Glutamatergic neuron (in vitro differentiated cells): ENCODE measurements at places on chromosomes 3 and 15. TPM values are rescaled to one million over a fixed set of nuclear protein-coding genes. Genes with fewer than 3 reads are reported as not detected.

DNA sequence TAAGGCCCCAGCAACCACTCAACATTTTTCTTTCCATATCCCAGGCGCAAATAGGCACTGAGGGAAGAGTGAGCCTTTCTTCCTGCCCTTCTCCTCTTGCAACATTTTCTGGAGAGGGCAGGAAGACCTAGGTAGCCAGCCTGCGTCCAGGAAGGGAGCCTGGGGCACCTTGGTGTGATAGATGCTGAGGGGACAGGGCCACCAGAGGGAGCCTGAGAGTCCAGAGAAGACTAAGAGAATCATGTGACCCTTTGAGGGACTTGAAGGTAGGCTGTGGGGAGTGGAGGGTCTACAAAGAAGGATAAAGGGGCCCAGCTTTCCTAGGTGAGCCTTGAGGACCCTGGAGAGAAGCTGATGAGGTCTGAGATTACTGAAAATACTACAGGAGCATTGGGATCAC lies 346.6 kb downstream of the CNTN6 start:
- peak; percentile 34 for DNase-seq

DNA sequence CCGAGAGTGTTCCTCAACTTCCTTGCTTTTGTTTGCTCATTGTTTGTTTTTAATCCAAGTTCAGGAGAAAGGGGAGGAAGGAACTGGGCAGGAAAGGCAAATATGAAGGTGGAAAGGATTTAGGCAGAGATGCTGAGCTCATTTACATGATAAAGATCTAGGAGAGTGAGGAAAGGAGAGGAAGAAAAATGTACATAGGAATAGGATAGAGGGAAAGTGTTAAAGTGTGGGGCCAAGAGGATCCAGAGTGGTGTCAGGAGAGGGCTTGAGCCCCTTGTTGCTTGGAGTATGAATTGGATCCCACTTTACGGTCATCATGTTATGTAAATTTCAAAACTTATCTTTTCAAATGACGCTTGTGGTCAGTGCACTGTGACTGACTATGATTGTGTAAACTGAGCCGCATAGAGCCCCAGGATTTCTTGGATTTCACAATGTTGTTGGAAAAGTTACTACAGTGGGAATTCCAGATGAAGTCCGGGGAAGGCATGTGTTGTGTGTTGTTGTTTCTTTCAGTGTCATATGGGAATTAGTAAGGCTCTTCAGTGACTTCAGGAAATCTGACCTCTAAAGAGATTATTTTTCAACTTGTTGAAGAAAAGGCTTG lies 15.0 kb upstream of the PLD1 start:
- no peak for DNase-seq

The ITGA11 gene
- 0.22 TPM for total RNA-seq

DNA sequence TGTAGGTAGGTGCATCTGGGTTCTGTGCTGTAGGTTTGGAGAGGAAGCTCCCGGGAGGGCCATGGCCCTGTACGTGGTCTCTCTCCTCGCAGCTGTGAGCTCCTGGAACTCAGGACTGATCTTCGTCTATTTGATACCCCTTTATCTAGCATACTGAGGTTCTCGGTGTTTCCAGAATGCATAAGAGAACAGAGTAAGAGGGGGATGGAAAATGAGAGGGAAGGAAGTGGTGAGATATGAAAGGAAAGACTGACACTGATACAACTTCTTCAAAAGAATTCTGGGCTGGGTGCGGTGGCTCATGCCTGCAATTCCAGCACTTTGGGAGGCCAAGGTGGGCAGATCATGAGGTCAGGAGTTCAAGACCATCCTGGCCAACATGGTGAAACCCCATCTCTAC lies 90.7 kb downstream of the CHRD start:
- no peak for DNase-seq

DNA sequence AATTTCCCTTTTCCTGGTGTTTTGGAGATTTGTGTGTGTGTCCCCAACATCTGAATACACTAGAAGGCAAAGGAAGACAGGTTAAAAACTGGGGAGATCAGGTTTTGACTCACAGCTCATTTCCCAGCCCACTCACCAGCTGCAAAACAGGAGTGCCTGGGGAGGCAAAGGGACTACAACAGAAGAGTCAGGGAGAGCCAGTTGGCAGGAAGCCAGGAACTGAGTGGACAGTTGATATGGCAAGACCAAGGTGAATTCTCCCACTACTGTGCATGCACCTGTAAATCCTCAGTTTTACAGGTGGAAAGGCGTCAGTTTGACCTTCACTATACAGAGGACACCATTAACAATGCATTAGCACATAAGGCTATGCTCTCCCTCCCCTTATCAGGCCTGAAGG lies 901.5 kb upstream of the SEMA6D start:
- DNase-seq, result no peak

DNA sequence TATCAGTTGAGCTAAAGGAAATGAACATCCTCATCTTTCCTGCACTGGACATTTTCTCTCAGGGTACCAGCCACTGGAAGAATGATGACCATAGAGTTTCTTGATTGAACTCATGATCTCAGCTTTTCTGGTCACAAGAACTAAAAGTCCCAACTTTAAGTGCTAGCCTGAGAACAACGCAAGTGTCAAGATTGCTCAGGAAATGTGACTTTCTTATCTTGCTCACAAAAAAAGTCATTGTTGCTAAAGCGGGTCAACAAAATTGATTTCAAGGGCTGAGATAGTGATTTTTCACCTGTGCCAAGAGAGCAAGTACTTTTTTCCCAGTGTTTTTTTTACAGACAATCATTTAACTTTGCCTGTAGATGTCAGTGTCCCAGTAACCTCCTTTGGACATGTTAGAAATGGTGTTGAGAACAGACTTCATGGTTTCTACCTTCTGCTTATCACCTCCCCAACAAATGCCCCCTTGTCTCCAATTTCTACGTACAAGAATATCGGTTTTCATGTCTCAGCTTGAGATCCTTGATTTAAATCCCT lies 125.9 kb downstream of the SEMA6D start:
- DNase-seq, result no peak

DNA sequence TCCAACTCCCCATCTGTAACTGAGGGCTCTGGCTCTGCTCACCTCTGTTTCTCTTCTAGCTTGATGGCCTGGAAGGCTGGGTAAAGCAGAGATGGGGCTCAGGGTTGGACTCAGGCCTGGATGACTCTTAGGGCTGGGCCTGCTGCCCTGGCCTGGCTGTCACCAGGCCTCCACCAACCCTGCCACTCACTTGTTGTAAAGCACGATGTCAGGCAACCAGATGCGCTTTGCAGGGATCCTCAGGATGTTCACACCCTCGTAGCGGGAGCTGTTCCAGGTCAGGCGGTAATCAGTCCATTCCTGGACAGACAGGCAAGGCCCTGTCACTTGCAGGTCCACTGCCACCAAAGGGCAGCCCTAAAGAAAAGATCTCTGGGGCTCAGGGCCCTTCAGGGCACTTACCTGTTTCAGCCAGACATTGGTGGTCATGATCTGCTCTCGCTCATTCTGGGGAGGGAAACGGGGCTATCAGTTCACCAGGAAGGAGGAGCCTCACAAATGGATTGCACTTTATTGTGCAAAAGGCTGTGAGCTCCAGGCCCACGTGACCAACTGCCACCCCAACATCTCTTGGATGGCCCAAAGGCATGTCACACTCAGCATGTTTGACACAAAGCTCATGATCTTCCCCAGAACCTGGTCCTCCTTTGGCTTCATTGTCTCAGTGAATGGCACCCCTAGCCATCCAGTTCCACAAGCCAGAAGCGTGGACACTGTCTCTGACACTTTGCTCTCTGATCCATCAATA lies 9.9 kb downstream of the CHRNB4 start:
- no peak for DNase-seq

The GPR27 gene
- total RNA-seq, result 4.7 TPM

The PLAAT1 gene
- 21.2 TPM for total RNA-seq

DNA sequence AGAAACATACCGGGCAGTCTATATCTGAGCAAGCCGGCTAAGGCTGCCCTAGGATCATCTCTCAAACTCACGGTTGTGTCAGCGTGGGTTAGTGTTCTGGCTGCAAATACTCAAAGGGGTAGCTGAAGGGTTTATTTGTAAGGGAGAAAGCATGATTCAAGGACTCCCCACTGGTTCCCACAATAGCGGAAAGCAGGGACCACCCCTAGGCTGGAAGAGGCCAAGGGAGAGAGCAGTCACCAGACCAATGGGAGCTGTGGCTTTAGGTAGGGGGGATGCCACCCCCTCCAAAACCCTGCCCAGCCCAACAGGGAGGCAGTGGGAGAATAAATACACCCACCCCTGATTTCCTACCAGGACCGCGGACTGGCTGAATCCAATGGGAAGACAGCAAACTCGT lies 7.3 kb upstream of the LMCD1 start:
- DNase-seq, result no peak

The FGF12 gene
- 33.1 TPM for total RNA-seq

The CCDC54 gene
- total RNA-seq, result not detected

The GABRB3 gene
- total RNA-seq, result 287 TPM

DNA sequence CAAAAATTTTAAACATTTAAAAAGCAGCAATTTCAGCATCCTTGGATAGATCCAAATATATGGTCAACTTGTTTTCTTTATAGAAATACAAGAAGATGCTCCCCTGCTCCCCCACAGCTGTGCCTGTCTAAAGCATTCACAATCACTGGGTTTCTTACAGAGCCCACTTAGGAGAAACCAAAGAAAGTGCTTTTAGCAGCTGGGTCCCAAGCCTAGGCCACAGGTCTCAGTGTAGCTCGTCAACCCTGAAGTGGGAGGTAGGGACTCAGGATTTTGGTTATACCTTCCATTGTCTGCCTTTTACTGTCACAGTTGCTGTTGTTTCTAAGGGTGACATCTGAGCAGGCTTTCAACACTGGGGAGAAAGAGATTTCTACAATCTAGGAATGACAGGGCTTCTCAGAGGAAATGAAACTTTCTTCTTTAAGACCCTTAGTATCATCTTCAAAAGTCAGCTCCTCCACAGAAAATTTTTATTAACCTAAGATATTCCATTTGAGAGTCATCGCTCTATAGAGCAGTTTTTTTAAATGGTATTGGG lies 199.3 kb upstream of the CMC1 start:
- DNase-seq, result no peak

The CIP2A gene
- total RNA-seq, result 8.2 TPM

- DNase-seq, result no peak
Measured at GRCh38 chr3:39362812-39363211, 20.4 kb upstream of the SLC25A38 start.

The PPARG gene
- 0.37 TPM for total RNA-seq

The UROC1 gene
- not detected for total RNA-seq

The CD200R1 gene
- not detected for total RNA-seq

- peak; percentile 24 for DNase-seq
Measured at GRCh38 chr15:84982301-84982920, 755 bp downstream of the PDE8A start.

DNA sequence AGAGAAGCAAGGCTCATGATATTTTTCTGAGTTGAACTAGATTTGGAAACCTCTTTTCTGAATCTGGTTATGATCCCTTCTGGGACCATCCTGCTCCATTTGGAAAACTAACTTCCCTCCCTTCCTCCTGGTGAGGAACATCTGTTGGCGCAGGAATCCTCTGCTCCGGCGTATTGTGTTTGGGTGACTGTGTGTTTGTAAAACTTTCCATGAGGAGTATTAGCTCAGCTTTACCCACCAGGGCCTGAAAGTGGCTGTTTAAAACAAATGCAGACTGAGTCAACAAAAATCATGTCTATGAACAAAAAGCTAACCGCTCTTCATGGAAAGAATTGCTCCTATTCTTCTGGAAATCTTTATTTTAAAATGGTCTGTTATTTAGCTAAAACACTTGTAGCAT lies 17.7 kb downstream of the STARD9 start:
- DNase-seq, result no peak

The ANKUB1 gene
- total RNA-seq, result not detected

- no peak for DNase-seq
Measured at GRCh38 chr3:189458528-189458927, 172.7 kb upstream of the TP63 start.

- no peak for DNase-seq
Measured at GRCh38 chr3:32568953-32569352, 1.7 kb downstream of the DYNC1LI1 start.

- no peak for DNase-seq
Measured at GRCh38 chr15:67150023-67150860, 84.8 kb downstream of the SMAD3 start.

- no peak for DNase-seq
Measured at GRCh38 chr15:81723701-81724100, 322.1 kb downstream of the MEX3B start.

The RTP3 gene
- total RNA-seq, result not detected

DNA sequence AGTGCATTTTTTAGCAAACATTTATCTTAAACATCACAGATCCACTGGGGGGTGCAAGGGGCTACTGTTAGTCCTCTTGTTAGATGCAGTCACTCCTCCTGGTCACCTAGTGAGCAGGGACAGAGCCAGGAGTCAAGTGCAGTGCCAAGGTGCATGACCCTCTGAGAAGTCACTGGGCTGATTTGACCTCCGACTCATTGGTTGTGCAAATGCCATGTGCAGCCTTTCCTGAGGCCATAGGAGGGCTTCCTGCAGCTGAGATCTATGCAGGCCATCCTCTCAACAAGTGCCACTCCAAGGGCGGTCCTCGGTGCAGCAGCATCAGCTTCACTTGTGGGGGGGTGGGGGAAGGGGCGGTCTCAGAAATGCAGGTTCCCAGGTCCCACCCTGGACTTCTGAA lies 60.2 kb downstream of the GPD1L start:
- DNase-seq, result no peak

The CHL1 gene
- 35.5 TPM for total RNA-seq

- peak; percentile 72 for DNase-seq
Measured at GRCh38 chr3:184540777-184541681, 20.6 kb upstream of the EPHB3 start.

DNA sequence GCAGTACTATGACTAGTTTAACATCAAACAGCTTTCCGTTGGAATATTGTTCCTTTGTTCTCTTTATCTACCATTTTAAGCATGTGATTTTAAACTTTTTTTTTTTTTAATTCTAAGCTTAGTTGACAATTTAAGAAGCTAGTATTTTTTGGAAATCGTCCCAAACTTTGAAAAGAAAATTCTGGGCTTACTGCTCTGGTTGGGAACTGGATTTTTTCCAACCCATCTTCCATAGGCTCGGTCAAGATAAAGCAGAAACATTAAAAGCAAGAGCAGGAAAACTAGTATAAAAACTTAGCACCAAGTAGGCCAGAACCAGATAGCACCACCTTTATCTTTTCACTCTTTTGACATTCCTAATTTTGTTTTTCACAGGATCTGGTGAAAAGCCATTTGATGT lies 49.9 kb downstream of the TSC22D2 start:
- no peak for DNase-seq

The TMEM40 gene
- not detected for total RNA-seq

DNA sequence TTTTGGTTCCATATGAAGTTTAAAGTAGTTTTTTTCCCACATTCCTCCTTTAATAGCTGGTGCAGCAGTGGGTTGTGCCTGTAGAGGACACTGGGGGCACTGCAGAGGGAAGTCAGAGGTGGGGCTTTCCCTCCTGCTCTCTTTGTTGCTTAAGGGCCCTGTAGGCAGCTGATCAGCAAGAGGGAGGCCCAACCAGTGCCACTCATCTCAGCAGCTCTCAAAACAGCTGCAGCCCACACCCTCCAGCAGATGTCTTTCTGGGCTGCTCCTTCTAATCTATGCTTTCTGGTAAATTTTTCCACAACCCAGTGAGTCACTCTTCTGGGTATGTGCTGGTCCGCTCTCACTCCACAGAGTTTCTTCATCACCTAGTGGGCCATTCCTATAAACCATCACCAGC lies 263.8 kb downstream of the FEZF2 start:
- no peak for DNase-seq
